ENCODE measurements at places on chromosomes 3 and 15. TPM values are rescaled to one million over a fixed set of nuclear protein-coding genes. Genes with fewer than 3 reads are reported as not detected.

GRCh38 chr15:77010312-77010686, 15.4 kb downstream of the PSTPIP1 start:
- DNase-seq = no peak

DNA sequence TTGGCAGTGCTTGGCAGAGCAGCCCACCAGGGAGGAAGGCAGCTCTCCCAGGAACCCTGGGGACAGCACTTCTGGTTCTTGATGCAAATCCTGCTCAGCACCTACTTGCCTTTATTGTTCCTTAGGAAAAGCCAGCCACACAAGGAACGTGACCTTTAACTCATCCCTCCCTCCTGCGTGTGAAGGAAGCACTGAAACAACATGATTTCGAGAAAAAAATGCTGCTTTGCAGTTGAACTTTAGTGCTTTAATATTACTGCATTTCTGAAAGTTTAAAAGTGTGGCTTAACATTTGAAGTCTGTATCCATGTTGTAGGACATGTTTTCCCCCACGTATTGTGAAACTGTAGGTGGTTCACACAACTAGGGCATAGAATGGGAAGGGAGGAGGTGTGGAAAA, 50.4 kb upstream of the CTNNB1 start:
- no peak for DNase-seq

The REC114 gene
- total RNA-seq = not detected

The MELTF gene
- 0.86 TPM for total RNA-seq

DNA sequence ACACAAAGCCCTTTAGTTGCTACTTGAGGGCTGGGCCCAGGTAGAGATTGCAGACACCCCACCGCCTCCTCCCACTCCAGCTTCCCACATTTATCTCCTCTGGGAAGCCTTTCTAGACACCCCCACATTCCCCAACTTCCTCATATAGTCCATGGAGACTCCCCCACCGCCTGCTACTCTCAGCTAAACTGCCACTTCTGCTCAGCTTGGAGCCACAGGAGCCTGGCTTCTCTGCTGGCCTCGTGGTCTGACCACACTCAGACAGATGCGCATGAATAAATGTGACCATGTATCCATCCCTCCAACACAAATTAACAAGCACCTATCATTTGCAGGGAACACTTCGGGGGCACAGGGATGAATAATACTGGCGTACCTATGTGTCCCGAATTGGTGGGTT, 10.5 kb upstream of the ACSBG1 start:
- no peak for DNase-seq

Data from naive thymus-derived CD4-positive, alpha-beta T cell (primary cell).